ENCODE measurements at places on chromosomes 1 and 21. TPM values are rescaled to one million over a fixed set of nuclear protein-coding genes. Genes with fewer than 3 reads are reported as not detected.
A peak's percentile ranks its signal among the peaks of the same experiment; 100 is the strongest.

DNA sequence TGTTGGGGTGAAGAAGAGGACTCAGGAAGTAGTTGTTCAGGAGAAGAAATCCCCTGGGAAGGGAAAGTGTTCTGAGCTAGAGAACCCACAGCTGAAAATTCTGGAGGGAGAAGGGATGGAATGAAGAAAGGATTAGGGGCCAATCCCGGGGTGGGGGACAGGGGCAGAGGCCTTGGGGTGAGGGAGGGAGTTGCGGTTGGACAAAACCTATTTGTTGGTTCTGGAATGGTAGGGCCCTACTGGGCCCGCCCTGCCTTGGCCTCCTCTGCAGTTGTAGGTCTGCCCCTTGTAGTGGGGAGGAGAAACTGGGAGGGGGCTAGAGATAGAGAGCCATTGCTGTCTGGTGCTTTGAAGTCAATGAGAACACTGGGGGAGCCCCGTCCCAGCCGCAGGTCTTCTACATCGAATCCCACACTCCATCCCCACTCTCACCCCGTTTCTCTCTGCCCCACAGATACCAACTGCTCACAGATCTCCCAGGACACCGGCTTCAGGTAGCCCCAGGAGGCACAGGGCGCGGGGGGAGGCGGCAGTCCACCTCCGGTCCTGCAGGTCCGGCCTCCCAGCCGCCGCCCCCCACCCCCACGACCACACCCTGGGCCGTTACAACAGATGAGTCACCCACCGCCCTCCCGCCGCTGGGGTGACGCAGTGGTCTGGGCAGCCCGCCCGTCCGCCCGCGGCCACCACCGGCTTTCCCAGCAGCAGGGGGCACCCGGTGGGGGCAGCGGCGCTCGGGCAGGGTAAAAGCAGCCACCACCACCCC, 1.1 kb downstream of the TAGLN2 start:
- H3K27me3 ChIP-seq: no peaks in the 10 kb centered on the region
- peaks cover 59% of the 10 kb centered on the region for H3K4me1 ChIP-seq
- peaks cover 35% of the 10 kb centered on the region for H3K36me3 ChIP-seq
- H3K4me3 ChIP-seq: peak overlapping the region; percentile 96

- no peaks in the 10 kb centered on the region for H3K27me3 ChIP-seq
- H3K4me3 ChIP-seq: no peak overlapping the region
- H3K27ac ChIP-seq: no peak overlapping the region
- no peaks in the 10 kb centered on the region for H3K36me3 ChIP-seq
- H3K4me1 ChIP-seq: peaks cover 46% of the 10 kb centered on the region
These were observed 11.8 kb downstream of the PRDM15 start for GRCh38 chr21:41867313-41867712.

- H3K4me3 ChIP-seq: no peak overlapping the region
- H3K36me3 ChIP-seq: no peaks in the 10 kb centered on the region
- H3K27ac ChIP-seq: no peak overlapping the region
- H3K27me3 ChIP-seq: no peaks in the 10 kb centered on the region
These were observed 26.5 kb downstream of the CXADR start for GRCh38 chr21:17539323-17539722.

DNA sequence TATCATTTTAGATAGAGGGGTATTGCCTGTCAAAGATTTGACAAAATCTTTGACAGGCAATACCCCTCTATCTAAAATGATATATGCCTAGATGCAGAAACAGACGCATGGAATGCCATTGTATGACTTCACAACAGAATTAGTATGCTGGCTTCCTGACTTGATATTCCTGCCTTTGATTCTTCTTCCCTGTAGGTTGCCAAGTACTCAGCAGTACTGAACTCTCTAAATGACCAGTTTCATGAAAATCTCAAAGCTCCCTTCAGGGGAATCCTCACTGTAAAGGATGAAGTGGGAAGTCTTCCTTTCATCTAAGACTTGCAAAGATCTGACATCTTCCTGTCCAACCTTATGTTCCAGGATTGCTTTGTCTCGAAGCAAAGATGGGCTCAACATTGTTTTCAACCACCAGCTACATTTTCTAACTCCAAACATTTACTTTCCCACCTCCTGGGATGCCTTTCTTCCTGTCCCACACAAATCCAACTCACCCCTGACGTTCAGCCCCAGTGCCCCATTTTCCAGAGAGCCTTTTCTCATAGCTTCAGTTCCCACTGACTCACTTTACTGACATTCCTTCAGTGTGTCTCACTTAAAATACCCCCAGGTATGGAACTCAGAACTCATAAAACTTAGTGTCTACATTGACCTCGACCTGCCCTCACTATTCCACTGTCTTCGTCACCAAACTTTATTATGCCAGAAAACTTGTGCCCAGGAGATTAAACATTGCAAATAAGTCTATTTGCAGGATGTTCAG, 67.3 kb upstream of the KCNJ6 start:
- H3K27ac ChIP-seq: no peak overlapping the region
- no peak for DNase-seq
- H3K27me3 ChIP-seq: peaks cover 20% of the 10 kb centered on the region
- no peaks in the 10 kb centered on the region for H3K36me3 ChIP-seq

DNA sequence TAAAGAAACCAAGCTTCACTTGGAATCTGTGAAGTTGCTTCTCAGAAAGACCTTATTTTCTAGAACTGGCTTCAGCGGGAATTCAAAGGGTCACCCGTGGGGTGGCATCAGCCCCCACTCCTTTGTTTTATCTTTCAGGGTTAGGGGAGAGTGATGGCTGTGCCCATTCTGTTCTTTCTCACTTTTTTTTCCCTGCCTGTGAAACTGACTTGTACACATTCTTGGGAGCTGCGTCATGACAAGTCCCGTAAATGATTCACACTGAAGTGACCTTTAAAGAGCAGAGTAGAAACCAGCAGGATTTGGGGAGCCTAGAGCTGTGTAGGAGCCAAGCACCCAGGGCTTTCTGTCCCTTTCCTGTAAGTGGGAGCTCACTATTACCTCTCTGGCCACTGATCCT, 43.8 kb downstream of the SLC44A3 start:
- peaks cover 5% of the 10 kb centered on the region for H3K27me3 ChIP-seq
- no peak for DNase-seq
- no peak overlapping the region for H3K4me3 ChIP-seq
- H3K27ac ChIP-seq: no peak overlapping the region
- no peaks in the 10 kb centered on the region for H3K36me3 ChIP-seq

- H3K27ac ChIP-seq: no peak overlapping the region
- H3K36me3 ChIP-seq: peaks cover 2% of the 10 kb centered on the region
- H3K4me1 ChIP-seq: no peaks in the 10 kb centered on the region
- H3K4me3 ChIP-seq: no peak overlapping the region
- no peaks in the 10 kb centered on the region for H3K27me3 ChIP-seq
- DNase-seq: no peak
These were observed 48.5 kb upstream of the SAMD13 start for GRCh38 chr1:84253036-84253435.

DNA sequence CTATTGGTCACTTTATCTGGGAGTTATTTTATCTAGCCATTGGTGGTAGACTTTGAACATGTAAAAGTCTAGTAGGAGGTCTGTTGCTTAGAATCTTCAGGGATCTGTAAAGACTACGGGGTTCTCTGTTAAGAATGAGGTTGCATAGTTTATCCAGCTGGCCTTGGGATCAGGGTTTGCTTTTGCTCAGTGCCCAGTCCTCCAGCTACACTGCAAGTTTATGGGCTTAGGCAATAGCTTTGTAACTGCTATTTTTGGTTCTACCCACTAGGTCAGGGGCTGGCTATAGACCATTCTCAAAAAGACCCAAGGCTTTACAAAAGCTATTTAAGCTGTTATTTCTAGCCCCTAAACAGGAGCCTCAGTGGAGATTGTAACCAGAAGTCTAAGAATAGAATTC, 9.8 kb downstream of the SH3GLB1 start:
- H3K27ac ChIP-seq: peak overlapping the region; percentile 17
- H3K36me3 ChIP-seq: peaks cover 4% of the 10 kb centered on the region
- no peaks in the 10 kb centered on the region for H3K27me3 ChIP-seq
- no peak for DNase-seq
- peak overlapping the region; percentile 46 for H3K4me3 ChIP-seq

DNA sequence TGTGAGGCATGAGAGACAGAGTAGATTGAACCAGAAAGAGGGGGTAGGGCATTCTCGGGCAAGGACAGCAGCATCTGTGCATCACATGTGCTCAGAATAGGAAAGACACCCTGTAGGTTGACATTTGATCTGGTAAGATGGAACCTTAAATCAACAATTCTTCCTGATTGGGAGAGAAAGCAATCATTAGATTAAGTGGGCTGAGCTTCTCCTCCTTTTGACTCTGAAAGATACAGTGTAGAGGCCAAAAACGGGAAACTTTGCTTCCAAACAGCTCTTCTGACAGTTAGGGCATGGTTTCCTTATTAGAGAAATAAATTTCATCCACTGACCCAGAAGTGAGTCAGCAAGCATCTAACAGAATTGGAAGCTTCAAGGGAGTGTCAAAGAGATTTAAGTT, 9.7 kb downstream of the KIF14 start:
- H3K4me1 ChIP-seq: no peaks in the 10 kb centered on the region
- H3K27me3 ChIP-seq: no peaks in the 10 kb centered on the region
- H3K27ac ChIP-seq: no peak overlapping the region

- peaks cover 1% of the 10 kb centered on the region for H3K36me3 ChIP-seq
- no peak overlapping the region for H3K27ac ChIP-seq
- peaks cover 18% of the 10 kb centered on the region for H3K4me1 ChIP-seq
- peaks cover 23% of the 10 kb centered on the region for H3K27me3 ChIP-seq
These were observed 7.6 kb upstream of the CTTNBP2NL start for GRCh38 chr1:112388436-112388835.

The SCAMP3 gene
- 114 TPM for total RNA-seq

The S100A2 gene
- 5.0 TPM for total RNA-seq

The ALX3 gene
- total RNA-seq: not detected

The FMOD gene
- total RNA-seq: 1.00 TPM

The SZRD1 gene
- total RNA-seq: 151 TPM

The THEMIS2 gene
- total RNA-seq: 26.0 TPM

The ACKR1 gene
- not detected for total RNA-seq

The ADGRL2 gene
- not detected for total RNA-seq
